ENCODE measurements at places on chromosomes 16 and 17.

DNA sequence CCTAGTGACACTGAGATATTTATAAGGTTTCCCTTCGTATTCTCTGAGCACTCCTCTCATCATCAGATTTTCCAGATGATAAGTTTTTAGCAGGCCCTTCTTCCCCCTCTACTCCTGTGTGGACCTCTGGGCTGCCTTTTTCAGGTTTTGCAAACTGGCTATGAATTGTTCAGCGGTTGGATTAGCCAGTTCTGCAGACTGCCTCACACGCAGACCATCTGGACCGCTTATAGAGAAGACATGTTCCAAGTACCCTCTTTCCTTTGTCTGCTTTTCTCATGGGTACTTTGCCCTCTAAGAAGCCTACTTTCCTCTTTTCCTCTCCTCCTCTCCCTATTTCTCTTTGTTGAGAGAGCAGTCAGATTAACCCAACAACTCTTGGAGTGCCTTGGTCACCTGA, 111.6 kb downstream of the GRIN2A start:
- no peak for DNase-seq

GRCh38 chr16:27932542-27933135, 130.9 kb downstream of the GSG1L start:
- DNase-seq, result no peak

GRCh38 chr17:7336240-7337175, at the start of gene ACAP1:
Gene ACAP1, plus strand, starts transcription at chr17:7336529. Its CDS starts 206 bp downstream, at chr17:7336735.
- DNase-seq, result no peak

GRCh38 chr16:26118575-26118974, 426.8 kb downstream of the HS3ST4 start:
- DNase-seq, result no peak

DNA sequence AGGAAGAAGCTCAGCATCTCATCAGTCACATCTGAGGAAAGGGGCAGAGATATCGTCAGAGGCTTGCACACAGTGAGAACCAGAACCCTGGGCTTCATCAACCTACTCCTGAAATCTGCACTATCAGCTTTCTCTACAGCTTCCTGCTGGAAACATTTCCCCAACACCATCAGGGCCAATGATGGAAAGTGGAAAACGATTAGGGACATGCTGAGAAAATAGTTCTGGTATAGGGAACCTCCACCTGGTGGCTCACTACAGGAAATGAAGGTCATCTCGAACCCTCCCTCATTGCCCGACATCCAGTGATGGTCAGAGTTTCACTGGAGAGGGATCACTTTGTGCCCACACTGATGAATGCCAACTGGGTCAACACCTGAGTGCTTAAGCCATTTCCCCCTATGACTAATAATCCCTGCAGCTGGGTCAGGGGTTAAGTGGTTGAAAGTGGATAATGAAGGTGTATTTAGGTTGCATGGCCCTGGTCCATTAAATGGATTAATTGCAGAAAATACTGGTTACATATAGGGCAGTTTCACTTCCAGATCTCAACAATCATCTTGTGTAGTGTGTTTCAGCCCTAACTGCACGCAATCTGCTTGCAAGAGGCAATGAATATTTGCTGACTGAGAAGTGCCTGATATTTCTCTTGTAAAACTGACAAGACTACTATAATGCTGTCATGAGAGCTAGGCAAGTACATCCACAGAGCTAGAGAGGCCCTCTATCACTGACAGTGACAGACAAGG, 43.1 kb upstream of the GSG1L start:
- DNase-seq, result no peak

DNA sequence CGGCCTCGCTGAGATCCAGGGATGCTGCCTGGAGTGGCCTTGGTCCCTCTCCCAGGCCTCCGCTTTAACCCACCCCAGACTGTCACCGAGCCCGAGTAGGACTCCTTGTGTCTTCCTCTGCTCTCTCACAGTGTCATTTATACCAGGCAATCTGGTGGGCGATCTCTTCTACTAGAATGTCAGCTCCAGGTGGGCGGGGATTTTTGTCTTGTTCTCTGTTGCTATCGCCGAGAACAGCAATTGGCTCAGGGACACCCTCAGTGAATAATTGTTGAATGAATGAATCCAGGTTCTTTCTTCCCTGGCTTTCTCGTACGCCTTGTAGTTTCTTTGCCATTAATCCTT, 591 bp downstream of the DHX38 start:
- DNase-seq, result no peak

DNA sequence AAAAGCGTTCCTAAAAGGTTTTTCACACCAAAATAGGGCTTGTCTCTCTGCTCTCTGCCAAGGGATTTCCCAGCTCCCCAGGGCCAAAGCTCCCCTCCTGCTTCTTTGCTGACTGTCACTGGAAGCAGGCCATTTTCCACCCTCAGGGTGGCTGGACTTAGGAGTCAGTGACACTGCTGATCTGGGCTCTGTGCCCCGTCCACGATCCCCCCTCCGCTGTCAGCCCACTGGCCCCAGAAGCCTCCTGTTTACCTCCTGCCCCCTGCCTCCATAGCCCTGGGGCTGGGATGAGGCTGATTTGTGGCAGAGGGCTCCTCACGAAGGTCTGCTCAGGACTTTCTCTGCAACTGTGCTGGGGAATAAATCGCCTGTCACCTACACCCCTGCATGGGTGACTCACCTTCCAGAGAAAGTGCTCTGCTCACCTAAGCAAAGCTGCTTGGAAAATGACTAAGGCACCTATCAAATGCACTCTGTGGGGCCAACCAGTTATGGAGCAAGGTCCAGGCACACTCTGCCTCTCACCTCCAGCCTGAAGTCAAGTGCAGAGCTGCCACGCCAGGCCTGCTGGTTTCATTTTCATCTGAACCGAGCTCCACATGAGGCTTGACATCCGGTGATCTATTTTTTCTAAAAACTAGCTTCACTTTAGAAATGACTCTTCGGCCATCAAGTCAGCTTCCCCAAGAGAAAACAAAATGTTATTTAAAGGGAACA, 4.9 kb downstream of the MAP3K14 start:
- no peak for DNase-seq

GRCh38 chr16:88681709-88682451, 4.4 kb downstream of the SNAI3 start:
- DNase-seq, result no peak

- DNase-seq, result no peak
Measured at GRCh38 chr17:56269556-56270389, 116.5 kb downstream of the ANKFN1 start.

DNA sequence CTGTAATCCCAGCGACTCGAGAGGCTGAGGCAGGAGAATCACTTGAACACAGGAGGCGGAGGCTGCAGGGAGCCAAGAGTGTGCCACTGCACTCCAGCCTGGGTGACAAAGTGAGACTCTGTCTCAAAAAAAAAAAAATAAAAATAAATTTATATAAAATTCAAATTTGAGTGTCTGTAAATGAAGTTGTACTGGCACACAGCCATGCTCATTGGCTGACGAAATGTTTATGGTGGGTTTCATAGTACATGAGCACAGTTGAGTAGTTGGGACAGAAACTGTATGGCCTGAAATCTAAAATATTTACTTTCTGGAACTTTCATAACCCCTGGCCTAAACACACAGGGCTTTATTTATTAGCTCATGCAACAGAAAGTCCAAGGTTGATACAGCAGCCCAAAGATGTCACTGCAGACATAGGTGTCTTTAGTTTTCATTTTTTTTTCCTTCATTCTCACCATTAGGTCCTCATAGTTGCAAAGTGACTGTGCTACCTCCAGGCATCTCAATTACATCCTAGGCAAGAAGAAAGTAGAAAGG, 355.3 kb downstream of the SLC39A11 start:
- DNase-seq, result no peak

- DNase-seq, result no peak
Measured at GRCh38 chr16:90046122-90046970, 27.1 kb upstream of the DBNDD1 start.

DNA sequence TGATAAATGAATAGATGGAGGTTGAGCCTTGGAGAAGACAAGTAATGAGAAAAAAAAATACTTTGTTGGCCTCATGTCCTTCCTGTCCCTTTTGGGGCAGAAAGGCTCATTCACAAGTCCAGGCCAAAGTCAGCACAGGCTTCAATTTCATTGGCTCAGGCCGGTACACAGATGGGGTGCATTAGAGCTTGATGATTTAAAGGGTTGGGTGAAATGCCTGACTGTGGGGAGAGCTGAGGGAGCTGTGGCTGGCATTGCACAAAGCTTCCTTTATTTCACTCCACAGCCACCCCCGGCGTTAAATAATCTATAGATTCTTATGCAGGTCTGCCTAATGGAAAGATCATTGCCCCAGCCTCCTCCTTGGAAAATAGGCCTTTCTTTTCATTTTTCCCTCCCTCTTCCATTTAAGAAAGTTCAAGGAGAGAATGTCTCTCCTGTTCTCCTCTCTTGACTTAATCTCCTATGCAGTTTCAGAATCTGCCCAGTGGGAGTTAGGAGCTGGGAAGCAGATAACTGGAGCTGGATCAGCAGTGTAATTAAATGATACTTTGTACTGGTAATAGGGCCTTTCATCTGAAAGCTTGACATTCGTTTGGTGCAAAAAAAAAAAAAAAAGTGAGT, 24.4 kb downstream of the YPEL2 start:
- DNase-seq, result no peak

DNA sequence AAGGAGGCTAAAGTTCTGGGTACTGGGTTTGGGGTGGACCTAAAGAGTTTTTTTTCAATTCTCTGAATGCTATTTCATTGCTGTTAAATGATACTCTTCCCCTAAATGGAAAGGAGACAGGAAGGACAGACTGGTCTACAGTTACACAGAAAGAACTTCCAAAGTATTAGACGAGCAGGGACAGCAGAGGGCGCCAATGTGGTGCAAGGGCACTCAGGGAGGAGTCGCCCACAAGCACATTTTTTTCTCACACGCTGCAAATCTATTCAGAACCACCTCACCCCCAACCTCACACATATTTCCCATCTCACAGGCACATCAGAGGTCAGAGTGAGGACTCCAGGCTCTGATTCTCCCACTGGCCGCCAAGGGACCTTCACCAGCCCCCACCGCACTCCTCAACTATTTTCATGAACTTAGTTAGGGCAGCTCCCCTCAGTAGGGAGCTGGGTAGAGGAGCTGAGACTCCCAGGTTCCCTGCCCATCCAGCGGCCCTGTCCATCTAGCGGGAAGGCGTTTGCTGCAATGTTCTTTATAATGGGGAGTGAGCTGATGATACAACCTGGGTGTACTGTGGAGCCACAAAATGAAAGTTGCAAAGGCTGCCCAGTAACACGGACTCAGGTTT, 6.8 kb upstream of the CA4 start:
- peak; percentile 81 for DNase-seq

- no peak for DNase-seq
Measured at GRCh38 chr17:13055131-13055530, 37.3 kb upstream of the ELAC2 start.

DNA sequence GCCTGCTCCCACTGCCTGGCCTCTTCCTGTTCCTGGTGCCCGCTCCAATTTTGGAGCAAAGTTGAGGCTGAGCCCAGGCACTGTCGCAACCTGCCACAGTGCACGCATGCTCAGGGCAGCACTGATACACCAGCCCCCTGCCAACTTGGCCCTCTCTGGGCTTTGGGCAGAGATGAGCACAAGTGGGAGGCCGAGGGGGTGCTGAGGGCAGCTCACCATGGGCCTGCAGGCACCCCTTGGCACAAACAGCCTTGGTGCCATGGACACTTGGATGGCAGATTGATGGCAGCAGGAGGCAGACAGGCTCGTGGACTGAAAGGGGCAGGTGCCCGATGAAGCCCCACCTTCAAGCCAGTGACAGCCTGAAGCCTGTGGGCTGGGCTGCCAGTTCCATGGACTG, 42.9 kb downstream of the PIGL start:
- no peak for DNase-seq

- no peak for DNase-seq
Measured at GRCh38 chr17:73742948-73743381, 98.7 kb upstream of the SDK2 start.

DNA sequence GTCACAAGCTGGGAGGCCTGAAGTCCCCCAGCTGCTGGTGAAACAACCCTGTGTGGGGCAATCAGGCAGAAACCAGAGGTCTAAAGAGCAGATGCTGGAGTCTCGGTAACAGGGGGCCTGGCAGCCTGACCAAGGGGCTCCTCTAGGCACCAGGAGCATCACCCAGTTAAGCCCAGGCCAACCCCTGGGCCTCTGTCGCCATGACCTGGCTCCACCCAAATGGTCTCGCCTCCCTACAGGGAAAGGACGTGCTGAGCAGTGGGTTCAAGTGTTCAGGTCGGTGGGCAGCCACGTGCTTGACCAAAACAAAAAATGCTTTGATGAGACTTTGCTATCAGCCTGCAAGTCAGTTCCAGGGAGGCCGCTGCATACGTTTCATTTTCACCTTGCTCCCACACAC, 240.3 kb downstream of the ZNF423 start:
- DNase-seq, result no peak

DNA sequence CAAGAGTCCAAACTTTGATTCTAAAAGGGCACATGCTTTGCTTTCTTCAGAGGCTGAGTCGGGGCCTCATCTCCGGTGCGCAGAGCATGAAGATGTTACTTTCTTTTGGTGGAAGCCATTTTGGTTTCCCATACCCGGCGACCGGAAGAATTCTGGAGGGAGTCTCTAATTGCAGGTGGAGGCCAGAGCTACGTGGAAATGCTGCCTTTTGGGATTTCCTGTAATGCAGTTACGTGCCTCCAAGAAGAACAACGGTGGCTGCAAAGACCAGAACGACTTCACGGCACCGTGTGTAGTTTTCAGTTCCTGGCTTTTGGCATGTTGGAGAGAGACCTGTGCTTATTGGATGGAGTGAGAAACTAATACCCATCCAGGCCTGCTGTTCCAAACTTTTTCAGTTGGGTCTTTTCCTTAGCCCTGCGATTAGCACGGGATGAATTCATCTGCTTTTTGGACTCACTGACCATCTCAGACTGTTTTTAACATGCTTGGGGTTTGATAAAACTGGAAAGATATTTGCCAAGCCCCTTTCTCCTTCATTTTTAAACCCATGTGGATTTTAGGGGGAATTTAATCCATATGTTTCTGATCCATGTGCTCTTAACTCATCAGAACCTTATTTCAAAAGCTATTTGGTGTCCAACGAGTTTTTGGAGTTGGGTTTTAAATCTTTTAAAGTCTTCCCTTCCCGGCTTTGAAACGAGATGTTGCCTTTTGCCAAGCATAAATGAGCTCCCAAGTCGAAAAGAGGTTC, 19.0 kb downstream of the FOXL1 start:
- DNase-seq, result no peak

DNA sequence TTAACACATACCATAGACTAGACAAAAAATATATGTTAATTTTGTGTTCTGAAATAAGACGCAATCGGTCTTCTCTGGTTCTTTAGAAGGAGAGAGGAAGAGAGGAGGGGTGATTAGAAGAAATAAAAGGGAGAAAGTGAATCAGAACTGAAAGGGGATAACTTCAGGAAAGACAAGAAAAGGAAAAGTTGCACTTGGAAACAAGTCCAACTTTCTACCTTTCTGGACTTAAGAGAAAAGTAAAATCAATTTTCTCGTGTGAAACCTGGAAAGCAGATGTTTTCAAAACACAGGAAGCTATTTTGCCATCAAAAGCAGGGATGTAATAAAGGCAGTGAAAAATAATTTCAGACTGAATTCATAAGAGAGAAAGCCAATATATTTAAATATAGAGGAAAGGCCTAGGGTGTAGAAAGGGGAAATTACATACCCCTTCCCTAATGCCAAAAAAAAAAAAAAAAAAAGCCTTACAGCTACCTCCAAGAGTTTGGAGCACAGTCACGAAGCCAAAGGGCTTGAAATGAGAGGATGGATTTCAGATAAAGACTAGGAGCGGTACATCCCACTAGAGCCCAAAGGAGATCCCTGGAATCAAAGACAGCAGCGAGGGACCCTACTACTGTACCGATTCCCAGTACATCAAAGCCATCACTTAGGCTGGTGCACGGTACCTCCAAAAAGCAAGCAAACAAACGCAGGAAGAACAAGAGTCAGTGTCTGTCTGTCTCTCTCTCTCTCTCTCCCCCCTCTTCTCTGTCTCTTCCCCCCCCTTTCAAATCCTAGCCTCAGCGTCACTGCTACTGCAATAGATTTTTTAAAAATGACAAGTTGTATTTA, 12.1 kb upstream of the ZFHX3 start:
- DNase-seq, result no peak

Data from COR-L47 (cell line).